ENCODE measurements at places on chromosomes 4 and X.

DNA sequence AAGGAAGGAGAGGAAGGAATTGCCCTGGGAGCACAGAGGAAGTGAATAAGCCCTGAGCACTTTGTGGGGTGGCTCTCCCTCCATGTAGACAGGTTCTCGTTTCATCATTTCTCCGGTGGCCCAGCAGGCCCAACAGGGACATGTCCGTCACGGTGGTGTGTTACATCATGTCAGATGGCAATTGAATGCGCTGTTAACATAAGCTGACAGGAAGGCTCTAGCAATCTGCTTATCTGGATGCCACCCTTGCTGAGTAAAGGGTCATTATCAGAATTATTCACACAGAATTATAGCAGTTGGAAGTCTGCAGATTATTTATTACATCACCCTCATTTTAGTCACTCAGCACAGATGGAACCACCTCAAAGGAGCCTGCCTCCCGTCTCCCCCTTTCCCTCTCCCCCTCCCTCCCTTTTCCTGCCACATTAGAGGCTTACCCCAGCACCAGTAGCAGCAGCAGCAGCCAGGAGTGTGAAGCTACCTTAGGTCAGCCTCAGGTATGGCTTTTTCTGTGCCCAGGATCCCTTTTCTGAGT is 124.3 kb upstream of the TRIM2 start:
- no peak for DNase-seq

DNA sequence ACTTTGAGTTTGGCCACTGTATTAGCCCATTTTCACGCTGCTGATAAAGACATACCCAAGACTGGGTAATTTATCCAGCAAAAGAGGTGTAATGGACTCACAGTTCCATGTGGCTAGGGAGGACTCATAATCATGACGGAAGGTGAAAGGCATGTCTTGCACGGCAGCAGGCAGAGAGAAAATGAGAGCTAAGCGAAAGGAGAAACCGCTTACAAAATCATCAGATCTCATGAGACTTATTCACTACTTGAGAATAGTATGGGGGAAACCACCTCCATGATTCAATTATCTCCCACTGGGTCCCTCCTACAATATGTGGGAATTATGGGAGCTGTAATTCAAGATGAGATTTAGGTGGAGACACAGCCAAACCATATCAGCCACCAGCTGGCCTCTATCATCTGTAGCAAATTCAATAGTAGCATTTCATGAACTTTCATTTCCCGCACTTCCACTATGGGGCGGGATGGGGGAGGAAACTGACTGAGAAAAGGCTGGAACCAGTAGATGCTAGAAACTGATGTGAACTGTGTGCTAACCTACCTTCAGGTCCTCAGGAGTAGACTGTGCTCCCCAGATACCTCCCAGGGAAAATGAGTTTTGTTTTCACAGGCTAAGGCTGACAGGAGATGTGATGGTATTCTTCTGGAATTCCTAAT is 35.3 kb upstream of the LGI2 start:
- no peak for DNase-seq

- DNase-seq, result no peak
Observed at GRCh38 chrX:53440621-53441517, 6.7 kb upstream of the HSD17B10 start.

DNA sequence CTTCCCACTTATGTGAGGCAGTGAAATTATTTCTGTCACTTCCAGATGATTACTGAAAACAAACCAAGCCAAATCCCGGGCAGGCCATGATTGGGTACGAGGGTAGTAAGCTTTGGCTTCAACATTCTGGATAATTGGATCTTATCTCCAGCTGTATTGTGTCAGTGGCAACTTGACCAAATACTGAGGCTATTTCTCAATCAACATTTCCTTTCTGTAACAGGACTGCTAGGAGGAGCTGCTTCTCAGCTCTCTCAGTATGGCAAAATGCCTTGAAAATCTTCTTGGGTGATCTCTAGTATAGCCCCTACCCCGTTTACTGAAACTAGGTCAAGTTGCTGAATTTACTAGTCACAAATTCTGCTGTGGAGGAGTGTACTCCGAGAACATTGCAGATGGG is 169.3 kb upstream of the FRMPD4 start:
- DNase-seq, result no peak

GRCh38 chr4:156633847-156634246 is 337.8 kb downstream of the PDGFC start:
- DNase-seq, result no peak

DNA sequence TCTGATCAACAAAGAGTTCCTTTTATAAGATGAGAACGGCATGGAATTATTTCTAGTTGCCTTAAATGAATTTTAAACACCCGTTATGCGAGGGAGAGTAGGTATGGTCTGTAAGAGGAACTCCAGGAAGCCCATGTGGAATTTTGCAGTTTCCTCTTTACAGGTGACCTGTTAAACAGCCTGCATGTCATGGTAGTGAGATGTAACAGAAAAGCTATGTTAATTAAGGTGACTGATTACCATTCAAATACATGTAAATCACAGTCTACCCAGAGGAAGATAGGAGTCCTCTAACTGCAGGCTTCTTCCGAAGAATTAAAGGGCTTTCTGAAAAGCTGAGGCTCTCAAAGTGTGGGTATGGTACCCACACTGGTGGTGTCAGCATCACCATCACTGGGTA is 163.6 kb downstream of the CBR4 start:
- DNase-seq, result no peak

DNA sequence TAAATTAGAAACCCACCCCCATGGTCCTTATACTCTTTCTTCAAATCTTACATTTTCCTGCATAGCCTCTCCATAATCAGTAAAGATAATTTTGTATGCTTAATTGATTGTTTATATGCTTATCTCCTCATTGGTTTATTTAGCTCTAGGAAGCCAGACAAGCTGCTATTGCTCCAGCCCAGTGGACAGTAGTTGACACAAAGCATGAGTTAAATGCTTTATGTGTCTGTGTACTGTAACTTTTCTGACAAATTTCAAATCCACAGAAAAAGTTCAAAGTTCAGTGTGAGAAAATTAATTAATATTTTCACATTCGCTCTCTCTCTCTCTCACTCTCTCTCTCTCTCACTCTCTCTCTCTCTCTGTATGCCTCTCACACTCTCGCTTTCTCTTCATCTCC is 181.7 kb downstream of the GABRB1 start:
- no peak for DNase-seq

DNA sequence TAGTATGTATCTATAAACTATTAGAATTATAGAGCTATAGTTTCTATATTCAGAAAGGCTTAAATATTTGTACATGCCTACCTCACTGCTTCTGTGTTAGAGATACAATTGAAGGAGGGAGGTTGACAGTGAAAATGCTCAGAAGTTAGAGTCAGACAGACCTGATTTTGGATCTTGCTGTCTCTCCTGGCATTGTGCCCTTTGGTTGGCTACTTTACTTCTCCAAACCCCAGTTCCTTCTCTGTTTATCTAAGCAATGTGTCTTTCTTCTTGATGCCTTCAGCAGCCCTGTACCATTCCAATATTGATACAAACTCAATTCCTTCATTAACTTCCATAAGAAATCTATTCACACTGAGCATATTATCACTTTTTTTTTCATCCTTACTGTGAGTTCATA is 28.7 kb downstream of the CCNG2 start:
- no peak for DNase-seq

DNA sequence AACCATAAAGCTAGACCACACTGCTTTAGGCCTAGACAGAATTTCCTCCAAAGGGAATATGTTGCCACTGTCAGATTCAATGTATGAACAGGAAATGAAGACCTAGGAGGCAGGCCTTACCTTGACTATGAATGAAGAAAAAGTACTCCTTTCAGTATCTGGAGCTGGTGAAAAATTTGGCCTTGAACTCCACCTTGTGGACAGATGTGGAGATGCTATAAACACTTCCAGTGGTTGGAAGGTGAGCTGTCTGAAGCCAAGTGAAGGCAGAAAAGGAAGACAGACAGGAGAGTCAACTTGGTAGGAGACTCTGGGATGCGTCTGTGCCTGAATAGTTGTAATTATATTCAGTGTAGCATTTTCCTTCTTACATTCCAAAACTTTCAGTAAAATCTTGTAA is 17.2 kb downstream of the SPIN3 start:
- no peak for DNase-seq

DNA sequence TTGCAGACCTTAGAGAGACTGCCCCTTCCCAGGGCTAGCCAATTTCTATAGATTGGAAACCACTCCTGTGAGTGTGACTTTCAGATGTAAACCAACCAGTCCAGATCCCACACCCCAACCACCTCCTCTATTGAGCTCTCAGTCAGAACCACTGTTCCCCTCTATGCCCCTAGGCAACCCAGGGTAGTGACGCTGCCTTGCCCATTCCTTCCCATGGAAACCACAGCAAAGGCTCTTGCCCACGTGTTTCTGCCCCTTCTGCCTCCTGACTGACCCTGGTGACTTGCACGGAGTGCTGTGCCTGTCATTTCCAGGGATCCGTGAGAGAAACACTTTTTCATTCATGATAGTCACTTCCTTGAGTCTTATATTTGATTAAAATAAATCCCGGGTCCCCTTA is 32.4 kb downstream of the CYTL1 start:
- no peak for DNase-seq

GRCh38 chr4:128769011-128769410 is 40.5 kb upstream of the JADE1 start:
- DNase-seq, result no peak

DNA sequence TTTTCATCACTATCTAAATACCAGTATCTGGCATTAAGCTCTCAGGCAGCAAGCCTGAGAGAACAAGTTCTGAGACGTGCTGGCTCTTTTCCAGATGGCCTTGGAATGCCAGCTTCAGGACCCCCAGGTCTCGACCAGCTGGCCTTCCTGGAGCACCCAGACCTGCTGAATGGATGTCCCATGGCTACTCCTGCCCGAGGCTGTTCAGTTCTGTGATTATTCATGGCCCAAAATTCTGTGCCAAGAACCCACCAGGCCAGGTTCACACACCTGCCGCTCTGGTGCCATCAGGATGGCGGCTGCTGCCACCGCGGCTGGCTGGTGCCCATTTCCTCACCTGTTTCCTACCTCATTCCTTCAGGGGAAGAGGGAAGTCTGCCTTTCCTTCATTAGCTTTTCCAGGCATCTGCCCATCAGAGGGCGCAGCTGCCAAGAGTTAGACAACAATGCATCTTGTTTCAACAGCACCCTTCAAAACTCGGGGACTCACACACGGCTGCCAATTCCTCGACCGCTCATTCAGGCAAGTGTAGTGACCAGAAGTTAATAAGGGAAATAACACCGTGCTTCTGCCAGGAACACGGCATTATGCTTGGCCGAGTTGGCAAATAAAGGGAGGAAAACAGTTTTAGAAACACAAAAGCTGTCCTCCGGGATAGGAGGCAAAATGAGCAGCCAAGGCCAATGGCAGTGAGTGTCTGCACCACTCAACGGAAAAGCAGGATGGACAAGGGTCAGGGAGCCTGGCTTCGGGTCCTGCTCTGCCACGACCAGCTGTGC is 173.8 kb downstream of the NSUN7 start:
- DNase-seq, result no peak

GRCh38 chr4:102868153-102868780 is 525 bp upstream of the CISD2 start:
- DNase-seq, result no peak

DNA sequence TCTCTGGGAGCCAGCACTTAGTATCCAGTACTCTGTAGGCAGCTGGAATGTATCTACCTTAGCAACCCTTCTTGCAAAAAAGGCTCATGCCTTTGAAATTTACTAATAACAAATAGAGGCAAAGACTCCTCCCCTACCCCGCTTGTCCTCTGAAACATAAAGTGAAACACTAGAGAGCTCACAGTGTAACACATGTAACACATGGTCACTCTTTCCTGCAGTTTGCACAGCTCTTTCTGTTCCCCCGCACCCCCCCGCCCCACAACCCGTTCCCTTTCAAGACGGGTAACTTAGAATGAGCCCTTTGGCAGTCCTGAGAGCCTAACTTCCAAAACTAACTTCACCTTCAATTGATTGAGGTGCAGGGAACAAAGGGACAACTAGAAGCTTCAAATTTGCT is 6.0 kb upstream of the BCORL1 start:
- DNase-seq, result no peak

DNA sequence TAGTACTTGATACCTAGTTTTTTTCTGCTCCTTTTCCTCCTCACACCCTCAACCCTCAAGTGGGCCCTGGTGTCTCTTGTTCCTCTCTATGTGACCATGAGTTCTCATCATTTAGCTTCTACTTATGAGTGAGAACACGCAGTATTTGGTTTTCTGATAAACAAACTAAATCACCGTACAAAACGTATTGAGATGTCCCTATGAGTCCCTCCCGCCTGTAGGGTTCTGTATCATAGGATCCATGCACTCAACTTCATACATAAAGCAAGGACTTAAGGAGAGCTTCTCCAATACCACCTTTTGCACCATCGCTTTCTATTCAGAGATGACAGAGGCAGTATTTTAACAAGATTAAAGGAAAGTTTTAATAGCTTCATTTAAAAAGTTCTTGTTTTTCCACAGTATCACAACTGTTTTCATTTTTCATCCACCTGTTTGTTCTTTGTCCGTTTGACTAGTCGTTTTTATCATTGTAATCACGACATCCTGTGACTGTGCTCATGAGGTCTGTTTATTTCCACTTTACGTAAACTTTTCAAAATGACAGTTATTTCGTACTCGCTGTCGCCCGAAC is 457 bp upstream of the RAB9A start:
- no peak for DNase-seq

DNA sequence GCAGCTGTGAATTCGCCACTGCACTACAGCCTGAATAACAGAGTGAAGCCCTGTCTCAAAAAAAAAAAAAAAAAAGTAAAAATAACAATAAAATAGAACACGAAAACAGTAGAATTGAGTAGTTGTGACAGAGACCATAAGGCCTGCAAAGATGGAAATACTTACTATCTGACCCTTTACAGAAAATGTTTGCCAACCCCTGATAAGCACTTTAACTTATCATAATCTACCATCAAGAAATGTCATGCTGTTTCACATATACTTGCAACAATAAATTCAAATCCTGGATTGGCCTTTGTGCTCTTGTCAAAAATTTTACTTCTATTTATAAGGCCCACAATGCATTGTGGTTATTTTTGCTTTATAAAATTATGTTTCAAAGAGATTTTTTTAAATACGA is 75.5 kb downstream of the ING2 start:
- DNase-seq, result no peak

GRCh38 chr4:8866421-8866820 is 5.2 kb downstream of the HMX1 start:
- no peak for DNase-seq

DNA sequence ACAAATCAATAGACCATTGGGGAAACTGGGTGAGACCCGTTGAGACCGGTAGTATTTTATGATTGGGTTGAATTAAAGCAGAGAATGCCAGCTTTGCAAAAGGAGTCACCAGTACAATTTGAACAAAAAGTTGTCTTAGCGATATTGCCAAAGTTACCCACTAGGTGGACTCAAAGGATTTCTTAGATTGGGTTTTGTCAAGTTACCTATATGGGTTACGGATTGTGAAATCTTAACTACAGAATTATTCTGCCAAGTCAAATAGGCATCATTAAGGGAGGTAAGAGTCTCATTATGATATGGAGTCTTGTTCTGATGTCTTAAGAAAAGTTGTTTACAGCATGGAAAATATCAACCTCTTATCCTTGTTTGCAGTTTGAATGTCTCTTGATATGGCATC is 15.0 kb upstream of the CT47A1 start:
- no peak for DNase-seq

GRCh38 chr4:128163177-128164117 is 102.3 kb downstream of the LARP1B start:
- DNase-seq, result no peak

Data from activated CD8-positive, alpha-beta memory T cell treated with anti-CD3 and anti-CD28 coated beads for 48 hours (primary cell).